ENCODE measurements at places on chromosomes 3 and 15.

DNA sequence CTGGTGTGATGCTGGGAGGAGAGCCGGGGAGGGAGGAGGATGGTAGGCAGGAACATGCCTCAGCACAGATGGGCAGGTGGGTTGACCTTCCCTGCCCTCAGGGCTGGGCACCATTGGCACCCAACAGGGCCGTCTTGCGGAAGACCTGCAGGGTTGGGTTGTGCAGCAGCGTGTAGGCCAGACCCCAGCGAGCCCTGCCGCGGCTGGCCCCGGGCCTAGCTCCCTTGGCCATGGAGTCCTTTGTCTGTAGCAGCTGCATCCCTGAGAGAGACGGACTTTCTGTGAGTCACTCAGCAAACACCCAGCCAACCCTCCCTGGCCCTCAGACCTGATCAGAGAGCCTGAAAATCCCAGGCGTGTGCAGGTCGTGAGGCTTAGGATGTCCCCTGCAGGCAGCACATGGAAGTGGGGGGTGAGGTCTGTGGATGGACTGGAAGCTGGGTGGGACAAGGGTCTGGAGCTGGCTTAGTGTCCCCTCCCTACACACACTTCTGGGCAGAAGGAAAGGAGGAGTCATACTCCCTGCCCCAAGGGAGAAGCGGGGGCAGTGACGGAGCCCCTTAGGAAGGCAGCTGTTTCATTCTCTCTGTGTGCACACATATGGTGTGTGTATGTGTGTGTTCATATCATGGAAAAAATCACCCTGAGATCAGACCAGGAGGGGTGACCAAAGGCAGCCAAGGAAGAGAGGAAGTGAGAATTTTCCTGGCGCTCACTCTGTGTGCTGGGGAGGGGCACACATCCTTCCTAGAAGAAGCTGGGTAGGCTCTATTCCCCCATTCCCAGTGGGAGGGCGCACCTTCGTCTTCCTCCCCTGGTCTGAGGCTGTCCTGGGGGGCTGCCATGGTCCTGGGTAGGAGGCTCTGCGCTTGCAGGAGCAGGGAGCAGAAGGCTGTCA, 6.7 kb downstream of the ISLR start:
- no peak for DNase-seq

GRCh38 chr3:34742151-34742550, 897.2 kb upstream of the ARPP21 start:
- no peak for DNase-seq

GRCh38 chr3:42701371-42702065, 1.1 kb downstream of the HHATL start:
- peak; percentile 21 for DNase-seq

DNA sequence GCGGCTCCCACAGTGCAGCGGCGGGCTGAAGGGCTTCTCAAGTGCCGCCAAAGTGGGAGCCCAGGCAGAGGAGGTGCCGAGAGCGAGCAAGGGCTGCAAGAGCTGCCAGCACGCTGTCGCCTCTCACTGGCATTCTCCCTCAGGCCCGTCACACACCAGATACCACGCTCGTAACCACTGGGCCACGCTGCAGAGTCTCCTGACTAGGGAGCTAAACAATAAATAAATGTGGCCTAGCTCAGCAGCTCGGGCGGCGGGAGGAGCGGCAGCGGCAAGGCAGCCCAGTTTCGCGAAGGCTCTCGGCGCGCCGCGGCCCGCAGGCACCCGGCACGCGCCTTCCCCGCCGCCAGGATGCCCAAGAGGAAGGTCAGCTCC, 55.9 kb upstream of the FAM174B start:
- DNase-seq = no peak

DNA sequence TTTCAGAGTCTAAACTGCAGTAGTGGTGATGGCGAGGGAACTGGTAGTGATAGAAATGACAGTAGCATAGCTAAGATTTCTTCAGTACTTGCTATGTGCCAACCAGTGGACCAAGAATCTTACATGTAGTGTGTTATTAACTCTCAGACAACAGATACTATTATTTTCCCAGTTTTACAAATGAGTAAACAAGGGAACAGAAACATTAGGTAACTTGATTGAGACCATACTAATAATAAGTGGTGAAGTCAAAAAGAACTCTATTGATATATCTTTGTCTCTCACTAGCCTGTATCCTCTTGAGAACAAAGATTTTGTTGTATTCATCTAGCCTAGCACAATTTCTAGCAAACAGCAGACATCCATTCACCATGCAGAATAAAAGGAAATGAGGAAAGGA, 250.1 kb downstream of the ZBTB20 start:
- DNase-seq = no peak

DNA sequence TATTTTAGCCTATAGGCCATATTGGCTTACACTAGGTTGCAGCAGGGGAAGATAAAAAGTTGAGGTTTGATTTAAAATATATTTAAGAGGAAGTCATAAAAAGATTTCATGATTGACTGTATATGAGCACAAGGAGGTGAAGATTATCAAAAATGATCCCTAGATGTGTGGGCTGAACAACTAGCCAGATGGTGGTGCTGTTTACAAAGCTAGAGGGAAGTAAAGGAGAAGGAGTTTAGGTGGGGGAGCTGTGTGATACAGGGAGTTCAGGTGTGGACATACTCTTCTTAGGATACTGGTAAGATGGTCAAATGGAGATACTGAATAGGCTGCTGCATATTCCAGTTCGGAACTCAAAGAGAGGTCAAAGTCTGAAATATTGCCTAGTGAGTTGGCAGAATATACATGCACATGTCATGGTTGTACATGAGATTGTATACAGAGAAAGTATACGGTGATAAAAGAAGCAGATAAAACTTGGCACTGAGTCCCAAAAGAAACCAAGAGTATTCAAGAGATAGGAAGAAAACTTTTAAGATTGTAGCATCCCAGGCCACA, 727.8 kb downstream of the NLGN1 start:
- peak; percentile 38 for DNase-seq

GRCh38 chr15:27486051-27486450, 515.1 kb downstream of the GABRG3 start:
- no peak for DNase-seq

- DNase-seq = peak; percentile 90
Measured at GRCh38 chr3:154779571-154779970, 300.5 kb upstream of the MME start.

- peak; percentile 69 for DNase-seq
Measured at GRCh38 chr15:50996641-50997040, 88.2 kb downstream of the AP4E1 start.

GRCh38 chr15:66288551-66289185, 4.7 kb upstream of the DIS3L start:
- DNase-seq = no peak

DNA sequence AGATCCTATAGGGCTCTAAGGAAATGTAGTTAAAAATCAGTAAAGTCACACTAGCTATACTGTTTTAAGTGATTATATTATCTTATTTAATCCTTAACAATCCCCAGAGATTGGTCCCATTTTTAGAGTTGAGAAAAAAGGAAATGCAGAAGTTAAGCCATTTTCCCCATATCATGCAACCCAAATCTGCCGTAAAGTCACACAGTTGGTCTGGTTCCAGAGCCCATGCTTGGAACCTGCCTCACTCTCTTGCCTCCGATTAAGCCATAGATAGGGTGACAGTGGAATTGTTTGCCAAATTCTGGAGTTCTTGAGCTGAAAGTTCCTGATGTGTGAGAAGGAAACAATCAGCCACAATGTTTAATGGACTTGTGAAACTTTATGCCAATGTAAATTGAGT, 2.3 kb upstream of the P2RY13 start:
- no peak for DNase-seq
